ENCODE measurements at places on chromosomes 6 and 20.

DNA sequence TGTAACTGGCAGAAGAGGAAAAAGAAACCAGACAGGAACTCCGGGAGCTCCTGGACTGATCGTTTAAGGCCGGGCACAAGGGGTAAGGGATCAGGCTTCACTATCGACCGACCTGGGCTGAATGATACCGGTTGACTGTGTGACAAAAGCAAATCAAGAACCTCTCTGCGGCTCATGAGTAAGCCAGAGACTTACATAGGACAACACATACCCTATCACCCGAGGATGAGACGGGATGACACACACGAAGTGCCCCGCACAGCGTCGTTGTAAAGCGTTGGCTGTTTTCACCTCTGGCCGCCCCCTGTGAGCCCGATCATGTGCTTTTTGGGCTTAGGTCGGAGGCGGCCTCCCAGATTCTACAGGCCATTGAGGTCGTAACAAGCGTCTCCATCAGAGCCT, 695 bp upstream of the TGIF2 start:
- DNase-seq, result no peak

DNA sequence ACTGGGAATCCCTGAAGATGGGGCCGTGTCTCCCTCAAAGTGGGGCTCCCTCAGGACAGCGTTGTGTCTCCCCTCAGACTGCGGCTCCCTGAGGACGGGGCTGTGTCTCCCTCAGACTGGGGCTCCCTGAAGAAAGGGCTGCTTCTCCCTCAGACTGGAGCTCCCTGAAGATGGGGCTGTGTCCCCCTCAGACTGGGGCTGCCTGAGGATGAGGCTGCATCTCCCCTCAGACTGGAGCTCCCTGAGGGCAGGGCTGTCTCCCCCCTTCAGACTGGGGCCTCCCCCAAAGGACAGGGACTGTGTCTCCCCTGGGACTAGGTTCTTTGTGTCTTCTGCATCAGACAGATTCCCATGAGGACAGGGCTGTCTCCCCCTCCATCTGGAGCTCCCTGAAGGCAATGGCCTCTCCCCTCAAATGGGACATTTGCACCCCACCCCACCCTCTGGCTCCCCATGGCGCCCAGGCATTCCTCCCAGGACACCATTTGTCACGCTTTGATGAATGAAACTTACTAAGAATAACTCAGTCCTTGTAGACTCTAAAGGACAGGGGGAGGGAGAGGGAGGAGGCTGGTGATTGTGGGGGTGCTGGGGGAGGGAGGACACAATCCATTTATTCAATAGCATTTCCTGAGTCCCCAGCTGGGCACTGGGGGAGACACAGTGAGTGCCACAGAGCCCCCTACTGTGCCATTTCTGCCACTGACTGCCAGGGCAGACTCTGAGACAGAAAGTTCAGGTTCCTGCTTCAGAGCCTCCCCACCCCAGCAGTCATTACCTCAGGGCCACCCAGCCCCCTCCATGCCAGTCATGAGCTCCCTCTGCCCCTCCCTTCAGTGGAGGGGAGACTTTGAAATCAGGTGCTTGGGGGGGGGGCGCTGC, 122.4 kb downstream of the MRPL14 start:
- no peak for DNase-seq

GRCh38 chr6:20433929-20434328, 32.2 kb downstream of the E2F3 start:
- no peak for DNase-seq

DNA sequence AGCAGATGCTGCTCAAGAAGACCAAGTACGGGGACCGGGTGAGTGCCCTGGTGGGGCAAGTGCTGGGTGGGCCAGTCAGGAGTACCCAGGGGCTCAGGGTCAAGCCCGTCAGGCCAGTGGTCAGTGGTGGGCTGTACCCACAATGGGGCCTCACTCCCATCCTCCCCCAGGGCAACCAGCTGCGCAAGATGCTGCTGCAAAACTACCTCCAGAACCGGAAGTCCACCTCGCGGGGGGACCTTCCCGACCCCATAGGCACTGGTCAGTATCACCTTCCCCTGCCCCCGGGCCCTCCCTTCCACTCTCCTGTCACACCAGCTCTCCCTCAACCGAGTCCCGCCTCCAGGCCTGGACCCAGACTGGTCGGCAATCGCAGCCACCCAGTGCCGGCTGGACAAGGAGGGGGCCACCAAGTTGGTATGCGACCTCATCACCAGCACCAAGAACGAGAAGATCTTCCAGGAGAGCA, 27.0 kb downstream of the UQCC2 start:
- no peak for DNase-seq

GRCh38 chr6:106138151-106138550, 52.0 kb downstream of the PRDM1 start:
- no peak for DNase-seq

DNA sequence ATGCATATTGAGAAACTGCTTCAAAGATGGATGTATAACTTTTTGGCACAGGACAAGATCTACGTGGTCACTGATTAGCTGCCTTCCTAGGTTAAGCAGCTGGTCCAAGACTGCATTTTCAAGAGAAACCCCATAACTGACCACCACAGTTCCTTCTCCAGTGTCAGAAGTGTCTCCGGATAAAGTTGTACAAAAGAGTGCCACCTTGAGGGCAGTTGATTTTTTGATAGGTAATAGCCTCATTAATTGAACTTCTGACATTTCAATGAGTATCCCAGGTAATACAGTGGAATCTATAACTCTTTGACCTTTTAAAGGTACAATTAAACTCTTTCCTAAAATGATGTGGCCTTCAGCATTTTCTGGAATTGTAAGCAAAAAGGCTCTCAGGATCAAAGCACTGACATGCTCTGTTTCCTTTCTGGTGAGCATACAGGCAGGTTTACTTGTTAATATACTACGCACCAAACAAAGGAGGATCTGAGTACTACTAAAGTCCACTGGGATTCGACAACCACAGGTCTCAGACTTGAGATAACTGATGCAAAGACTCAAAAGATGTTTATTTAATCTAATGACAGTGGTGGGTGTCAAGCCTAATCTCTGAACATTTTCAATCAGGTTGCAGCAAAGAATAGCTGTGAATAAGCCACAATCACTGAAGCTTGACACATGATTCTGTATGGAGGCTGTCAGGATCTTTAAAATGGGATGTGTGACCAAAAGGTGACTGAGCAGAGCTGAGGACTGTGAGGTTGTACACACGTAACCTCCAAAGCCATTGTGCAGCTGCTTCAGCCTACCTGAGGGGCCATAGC, 21.2 kb downstream of the MKKS start:
- no peak for DNase-seq

GRCh38 chr20:58056021-58056591, 172.3 kb downstream of the ANKRD60 start:
- DNase-seq, result no peak

DNA sequence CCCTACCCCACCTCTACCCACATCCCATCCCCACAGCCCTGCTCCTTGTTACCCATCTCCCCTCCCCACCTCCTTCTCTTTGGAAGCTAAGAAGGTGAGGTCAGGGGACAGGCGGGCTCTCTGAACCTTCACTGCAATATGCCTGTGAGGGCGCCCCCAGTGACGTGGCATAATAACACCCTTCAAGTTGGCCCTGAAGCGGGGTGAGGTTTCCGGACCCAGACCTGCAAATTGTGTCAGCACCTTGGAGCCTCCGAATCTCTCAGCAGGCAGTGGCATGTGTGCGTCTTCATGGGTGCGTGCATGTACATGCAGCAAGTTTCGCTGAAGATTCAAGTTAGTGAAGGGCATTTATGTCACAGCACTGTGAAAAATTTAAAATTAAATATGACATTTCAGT, 114.6 kb downstream of the SOBP start:
- no peak for DNase-seq

DNA sequence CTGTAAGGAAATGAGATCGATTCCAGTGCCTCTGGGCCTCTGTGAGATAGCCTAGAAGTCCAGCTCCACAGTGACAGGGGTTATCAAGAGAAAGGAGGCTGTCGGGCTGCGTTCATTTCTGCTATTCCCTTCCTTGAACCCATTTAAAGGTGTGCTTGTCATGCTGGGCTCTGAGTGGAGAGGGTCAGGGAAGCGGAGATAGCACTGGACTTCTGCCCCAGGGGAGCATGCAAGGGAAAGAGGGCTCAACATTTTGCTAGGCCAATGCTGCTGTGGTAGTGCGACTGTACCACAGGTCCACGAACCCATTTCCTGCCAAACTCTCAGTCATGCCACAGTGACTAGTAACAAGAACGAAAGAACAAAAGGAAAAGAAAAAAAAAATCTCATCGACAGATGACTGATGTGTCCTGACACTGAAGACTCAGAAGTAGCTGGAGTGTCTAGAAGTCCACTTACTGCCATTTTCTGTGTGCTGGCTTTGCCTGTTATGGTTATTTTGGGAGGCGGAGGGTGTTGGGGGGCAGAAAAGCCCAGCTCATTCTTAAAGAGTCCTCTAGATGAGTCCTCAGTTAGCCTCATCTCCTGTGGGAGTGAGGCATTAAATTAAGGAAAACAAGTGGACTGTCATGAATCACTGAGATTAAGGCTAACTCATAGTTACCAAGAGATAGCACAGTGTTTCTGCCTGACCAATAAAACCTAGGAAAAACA, 8.1 kb downstream of the NEDD9 start:
- no peak for DNase-seq

GRCh38 chr6:10271982-10272381, 142.9 kb downstream of the TFAP2A start:
- no peak for DNase-seq

- no peak for DNase-seq
Measured at GRCh38 chr20:47778398-47779354, 6.6 kb downstream of the SULF2 start.

- no peak for DNase-seq
Measured at GRCh38 chr20:53343448-53343847, 250.2 kb downstream of the ZNF217 start.

DNA sequence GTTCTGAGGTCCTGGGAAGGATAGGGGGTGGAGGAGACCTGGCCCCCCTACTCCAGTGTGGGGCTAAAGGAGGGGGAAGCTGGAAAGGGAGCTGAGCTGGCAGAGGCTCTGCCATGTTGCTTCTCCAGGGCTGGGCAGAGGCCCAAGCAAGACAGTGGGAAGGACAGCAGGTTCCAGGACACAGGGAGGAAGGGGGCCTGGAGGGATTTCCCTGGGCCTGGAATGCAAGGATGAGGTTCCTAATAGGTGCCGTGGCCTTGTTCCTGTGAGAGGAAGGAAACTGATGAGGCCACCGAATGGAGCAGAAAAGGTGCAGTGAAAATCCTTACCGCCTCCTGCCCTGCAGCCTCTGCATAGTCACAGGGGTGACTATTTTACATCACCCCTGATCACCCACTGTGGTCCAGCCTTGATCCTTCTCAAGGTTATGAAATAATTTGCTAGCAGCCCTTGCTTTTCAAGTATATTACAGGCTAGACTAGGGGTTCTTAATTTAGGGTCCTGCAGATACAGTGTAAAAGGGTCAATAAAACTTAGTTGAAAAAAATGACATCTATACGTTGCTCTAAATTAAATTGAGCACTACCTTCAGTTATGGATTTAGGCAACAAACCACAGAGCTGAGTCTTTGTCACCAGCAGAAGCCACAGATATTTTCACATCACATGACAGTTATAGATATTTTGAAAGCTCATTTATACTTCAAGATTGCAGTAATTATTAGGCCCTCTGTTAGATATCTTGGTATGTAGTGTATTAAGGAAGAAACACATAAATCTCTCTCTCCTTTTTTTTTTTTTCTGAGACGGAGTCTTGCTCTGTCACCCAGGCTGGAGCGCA, 45.7 kb upstream of the RNF24 start:
- DNase-seq, result no peak

DNA sequence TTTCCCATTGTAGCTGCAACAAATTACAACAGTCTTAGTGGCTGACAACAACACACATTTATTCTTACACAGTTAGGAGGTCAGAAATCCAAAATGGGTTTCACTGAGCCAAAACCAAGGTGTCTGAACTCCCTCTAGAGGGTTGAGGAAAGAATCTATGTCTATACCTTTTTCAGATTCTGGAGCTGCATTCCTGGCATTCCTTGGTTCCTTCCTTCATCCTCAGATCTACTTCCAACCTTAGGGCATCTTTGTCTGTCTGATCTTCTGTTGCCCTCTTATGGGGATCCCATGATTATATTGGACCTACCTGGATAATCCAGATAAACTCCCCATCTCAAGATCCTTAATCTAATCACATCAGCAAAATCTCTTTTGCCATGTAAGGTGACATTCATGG, 540.9 kb upstream of the MAP3K7 start:
- no peak for DNase-seq

DNA sequence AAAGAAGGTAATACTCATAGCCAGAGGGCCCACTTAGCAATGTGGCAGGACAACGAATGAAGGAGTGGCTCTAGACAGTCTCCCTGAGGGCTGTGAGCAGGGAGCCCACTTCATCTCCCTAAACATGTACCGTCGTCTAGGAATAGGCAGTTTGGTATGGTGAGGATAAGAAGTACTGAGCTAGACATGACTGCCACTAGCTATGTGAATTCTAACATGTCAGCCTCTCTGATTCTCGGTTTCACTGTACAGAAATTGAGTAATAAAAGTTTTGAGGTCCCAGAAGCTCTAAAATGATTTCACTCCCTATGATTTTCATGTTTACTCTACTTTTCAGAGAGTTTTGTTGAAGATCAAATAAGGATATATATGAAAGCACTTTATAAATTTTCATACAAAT, 107.1 kb downstream of the AHI1 start:
- DNase-seq, result no peak

DNA sequence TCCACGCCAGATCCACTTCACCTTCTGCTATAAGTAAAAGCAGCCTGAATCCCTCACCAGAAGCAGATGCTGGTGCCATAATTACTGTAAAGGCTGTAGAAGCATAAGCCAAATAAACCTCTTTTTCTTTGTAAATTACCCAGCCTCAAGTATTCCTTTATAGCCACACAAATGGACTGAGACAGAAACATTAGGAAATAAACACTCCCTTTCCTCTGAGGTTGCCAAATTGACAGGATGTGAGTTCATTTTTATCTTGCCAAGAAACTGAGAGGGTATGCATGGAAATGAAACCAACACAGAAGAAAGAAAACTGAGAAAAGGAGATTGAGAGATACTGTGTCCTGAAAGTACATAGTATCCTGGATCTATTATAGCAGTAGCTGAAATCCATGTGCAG, 481.2 kb downstream of the HAO1 start:
- no peak for DNase-seq

DNA sequence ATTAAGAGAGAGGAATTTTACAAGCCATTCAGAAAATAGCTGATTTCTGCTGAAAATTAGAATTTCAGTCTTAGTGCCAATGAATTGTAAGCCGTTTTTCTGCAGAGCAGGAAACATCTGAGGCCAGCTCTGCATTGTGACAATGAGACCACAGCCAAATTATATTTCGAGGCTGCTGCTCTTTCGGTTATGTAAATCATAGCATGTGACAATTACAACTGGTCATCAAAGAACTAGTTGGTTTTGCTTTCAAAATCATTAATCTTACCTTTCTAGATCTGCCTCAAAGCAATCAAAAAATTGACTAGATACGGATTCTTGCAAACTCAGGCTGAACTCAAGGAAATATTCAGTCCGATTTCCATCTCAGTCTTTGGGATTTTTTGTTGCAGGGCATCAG, 33.4 kb upstream of the INSM1 start:
- no peak for DNase-seq

- DNase-seq, result no peak
Measured at GRCh38 chr6:108883172-108883571, 35.0 kb downstream of the ARMC2 start.
